PC-3 (cell line): ENCODE measurements at places on chromosomes 4 and X. TPM values are rescaled to one million over a fixed set of nuclear protein-coding genes. Genes with fewer than 3 reads are reported as not detected.

DNA sequence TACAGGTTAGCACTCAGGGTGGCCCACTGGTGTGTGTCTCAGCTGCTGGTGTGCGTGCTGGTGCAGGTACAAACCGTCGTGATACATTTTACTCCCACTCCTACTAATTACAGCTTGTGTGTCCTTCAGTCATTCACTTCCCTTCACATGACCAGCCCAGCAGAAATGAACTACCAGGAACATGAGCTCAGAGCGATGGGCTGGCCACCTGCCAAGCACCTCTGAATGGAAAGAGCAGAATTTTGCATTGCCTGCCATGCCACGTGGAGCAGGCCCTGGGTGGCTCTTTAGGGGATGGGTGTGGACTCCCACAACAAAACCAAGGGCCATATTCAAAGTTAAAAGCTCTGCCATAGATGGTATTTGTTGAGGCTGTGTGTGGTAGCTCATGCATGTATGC lies 58.9 kb upstream of the PGM2 start:
- no peak for DNase-seq

- DNase-seq, result no peak
Observed at GRCh38 chr4:17595471-17596005, 18.5 kb downstream of the LAP3 start.

DNA sequence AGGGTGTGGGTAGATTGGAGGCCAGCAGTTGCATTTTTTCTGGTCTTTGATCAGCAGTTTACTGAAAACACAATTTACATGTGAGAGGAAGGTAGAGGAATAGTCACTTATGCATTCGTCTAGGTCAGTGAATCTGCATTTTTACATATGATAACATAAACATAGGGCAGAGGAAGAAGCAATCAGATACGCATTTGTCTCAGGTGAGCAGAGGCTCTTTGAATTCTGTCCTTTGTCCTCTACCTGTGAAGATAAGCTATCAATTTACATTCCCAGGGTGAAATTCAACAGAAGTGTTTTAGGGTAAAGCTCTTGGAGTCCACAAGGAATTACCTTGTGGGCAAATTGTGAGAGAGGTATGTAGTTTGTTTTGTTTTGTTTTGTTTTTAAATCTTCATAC lies 306.5 kb downstream of the MAGEB5 start:
- no peak for DNase-seq

DNA sequence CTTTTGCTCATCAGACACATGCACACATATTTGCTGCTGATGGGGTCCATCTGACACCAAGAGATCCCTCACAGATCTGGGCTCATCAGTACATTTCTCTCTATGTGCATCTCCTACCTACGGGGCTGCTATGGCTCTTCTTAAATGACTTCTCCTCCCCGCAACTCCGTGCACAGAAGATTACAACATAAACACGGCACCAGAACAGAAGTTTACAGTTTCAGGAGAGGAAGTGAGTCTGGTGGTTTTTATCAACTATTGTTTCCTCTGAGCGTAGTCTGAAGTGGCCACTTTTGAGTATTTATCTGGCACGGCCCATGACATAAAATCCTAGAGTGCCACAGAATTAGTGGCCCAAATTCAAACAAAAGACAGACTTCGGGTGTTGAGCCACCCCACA lies 263.8 kb downstream of the PRDM5 start:
- DNase-seq, result no peak

DNA sequence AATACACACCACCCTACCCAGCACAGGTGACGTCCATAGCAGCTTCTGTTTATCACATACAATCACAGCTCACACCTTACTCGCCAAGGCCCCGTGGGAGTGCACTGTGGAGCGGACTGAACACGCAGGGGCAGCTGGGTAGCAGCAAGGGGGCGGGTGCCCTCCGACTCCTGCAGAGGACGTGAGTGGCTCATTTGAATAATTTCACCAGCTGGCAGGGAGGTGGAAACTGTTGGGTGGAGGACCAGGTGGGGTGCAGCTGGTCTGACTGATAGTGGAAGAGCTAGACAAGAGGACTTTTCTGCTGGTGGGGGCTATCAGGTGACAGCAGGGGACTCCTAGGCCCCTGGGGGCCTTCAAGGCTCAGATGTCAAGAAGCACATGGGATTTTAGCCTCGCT lies 16.3 kb downstream of the MAN2B2 start:
- DNase-seq, result no peak

DNA sequence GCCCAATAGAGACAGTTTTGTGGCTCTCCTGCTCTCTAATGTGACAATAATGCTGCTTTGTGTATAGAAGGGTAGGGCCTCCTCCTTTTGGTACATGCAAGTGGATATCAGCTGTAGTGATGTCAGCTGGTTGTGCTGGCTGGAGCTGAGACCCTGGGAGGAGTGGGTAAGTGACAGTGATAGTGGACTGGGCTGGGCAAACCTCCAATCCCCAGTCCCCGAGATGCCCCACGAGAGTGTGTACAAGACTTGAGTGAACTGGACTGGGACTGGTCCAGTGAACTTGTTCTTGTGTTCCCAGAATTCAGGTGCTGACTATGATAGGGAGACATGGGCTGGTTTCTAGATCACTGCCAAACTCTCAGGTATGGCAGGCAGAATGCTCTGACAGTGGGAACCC lies 583.6 kb upstream of the PCDH10 start:
- no peak for DNase-seq

GRCh38 chr4:78119698-78120097 lies 62.6 kb downstream of the FRAS1 start:
- no peak for DNase-seq

- no peak for DNase-seq
Observed at GRCh38 chr4:137648531-137648930, 116.2 kb upstream of the PCDH18 start.

DNA sequence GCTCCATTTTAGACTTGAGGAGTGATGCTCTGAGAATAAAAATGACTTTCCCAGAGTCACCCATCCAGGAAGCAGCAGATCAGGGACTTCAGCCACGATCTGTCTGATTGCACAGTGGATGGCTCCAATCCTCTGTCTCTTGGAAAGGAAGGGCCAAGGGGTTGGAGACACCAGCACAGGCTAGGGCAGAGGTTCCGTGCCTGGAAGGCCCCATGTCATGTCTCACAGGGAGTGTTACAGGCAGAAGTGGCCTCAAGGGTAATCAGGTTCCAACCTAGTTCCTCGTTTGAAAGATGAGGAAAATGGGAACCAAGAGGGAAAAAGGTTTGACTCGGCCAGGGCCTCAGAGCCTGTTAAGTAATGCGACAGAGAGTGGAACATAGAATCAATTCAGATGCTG lies 160.0 kb downstream of the EFNB1 start:
- no peak for DNase-seq

GRCh38 chrX:41881166-41881565 lies 42.2 kb downstream of the CASK start:
- no peak for DNase-seq

- no peak for DNase-seq
Observed at GRCh38 chr4:5810770-5811430, 82.0 kb downstream of the CRMP1 start.

DNA sequence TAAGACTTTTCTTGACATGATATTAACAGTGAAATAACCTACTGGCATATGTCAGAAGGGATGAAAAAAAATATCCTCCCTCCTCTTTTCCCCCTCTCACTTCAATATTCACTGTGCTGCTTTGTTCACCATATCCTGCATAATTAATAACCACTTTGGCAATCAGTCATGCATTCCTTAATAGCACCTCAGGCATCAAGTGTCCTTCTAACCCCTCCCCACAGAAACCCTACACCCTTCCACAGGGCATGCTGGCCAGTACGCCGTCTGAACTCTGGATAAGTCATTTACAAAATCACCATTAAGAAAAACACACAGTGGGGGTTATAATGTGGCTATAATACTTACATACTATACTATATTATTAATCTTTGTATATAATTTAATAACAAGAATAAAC lies 165.9 kb downstream of the PDGFC start:
- DNase-seq, result no peak

GRCh38 chr4:78379040-78379439 lies 172.5 kb upstream of the ANXA3 start:
- DNase-seq, result peak; percentile 5

- no peak for DNase-seq
Observed at GRCh38 chr4:112184438-112184837, 39.2 kb downstream of the FAM241A start.

DNA sequence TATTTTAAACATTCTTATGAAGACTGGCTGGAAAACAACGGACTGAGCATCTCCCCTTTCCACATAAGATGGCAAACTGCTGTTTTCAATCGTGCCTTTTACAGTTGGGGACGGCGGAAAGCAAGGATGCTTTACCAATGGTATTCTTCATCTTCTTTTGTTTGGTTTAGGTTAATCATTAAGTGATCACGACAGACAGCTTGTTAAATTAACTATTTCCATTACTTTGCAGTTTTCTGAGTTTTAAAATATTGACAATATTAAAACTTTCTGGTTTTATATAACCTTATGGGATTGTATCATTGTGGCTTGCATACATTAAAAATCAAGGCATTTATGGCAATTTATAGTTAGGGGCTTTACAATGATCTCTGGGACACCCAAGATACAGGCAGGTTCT lies 3.8 kb downstream of the MBTPS2 start:
- DNase-seq, result no peak

DNA sequence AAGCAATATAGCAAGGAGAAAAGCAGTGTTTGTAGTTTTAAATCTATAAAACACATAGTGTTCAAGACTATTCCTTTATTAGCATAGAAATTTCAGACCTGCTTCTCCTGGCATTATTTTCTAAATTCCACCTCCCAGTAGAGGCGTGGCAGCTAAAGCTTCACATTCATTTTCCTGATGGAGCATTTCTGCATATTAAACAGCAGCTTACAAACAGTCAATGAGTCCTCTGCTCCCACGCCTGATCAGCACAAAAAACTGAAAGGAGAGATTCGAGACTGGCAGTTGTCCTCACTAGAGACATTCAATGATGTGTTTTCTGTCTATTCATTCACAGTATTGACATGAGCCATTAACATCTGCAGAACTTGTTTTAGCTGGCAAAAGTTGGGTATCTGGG lies 61.4 kb downstream of the SHISA3 start:
- no peak for DNase-seq

- DNase-seq, result no peak
Observed at GRCh38 chrX:118660085-118660484, 67.3 kb upstream of the IL13RA1 start.

GRCh38 chr4:107472265-107472948 lies 247.6 kb downstream of the PAPSS1 start:
- no peak for DNase-seq

DNA sequence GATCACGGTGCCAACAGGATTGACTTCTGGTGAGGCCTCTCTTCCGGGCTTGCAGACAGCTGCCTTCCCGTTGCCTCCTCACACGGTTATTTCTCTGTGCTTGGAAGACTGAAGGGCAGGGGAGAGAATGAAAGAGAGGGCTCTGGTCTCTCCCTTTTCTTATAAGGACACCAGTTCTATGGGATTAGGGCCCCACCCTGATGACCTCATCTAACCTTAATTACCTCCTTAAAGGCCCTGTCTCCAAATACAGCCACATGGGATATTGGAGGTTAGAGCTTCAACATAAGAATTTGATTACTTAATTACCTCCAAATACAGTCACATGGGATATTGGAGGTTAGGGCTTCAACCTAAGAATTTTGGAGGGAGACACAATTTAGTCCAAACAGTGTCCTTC lies 46.5 kb downstream of the EVC start:
- no peak for DNase-seq

- no peak for DNase-seq
Observed at GRCh38 chr4:38360201-38360600, 303.8 kb upstream of the KLF3 start.

GRCh38 chr4:22129454-22130029 lies 181.0 kb upstream of the KCNIP4 start:
- DNase-seq, result peak; percentile 69

DNA sequence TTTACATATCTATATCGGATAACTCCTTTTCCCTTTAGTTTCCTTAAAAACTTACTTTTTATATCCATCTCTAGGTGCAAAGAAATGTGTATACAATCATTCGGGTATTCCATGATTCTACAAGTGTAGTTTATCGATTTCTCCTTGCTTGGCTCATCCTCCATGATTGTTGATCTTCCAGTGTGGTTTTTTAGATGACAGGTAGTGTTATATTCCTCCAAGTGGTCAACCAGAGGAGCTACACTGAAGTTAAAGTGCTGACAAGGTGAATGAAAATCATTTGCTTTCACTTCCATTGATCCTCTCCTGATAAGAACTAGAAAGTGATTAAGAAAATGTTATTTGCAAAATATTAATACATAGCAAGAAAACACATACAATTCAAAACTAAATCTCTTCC lies 38.5 kb downstream of the TMEM156 start:
- no peak for DNase-seq

- DNase-seq, result no peak
Observed at GRCh38 chrX:1442724-1443367, 9.9 kb downstream of the ASMTL start.

DNA sequence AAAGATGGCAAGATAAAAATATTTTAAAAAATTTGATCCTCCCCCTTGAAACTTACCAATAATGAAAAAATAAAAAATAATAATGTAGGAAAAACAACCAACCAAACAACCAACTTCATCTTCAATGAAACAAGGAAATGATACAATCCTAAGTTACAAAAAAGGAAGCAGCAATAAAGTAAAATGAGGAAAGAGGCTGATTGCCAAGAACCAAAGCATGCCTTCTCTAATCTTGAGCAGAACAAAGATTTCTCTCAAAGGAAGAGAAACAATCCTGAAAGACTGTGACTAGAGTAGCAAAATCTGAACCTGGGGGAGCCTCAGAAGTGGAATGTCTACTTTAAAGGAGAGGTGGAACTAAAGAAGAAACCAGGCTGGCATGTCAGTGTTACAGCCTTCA lies 10.9 kb upstream of the WDFY3 start:
- DNase-seq, result no peak

DNA sequence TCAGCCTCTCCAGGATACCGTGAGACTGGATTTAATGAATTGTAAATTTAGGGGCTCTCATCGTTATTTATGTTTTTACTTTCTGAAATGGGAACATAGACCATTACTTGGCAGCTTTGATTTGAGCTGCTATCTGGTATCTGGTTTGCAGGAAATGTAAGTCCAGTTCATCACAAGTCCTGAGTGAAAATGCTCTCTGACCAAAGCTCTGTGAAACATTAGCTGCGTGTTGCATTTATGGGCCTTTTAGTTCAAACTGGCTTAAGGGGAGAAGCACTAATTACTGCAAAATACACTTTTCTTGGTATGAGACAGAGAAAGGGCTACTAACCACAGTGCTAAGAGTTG lies 420 bp downstream of the CC2D2A start:
- no peak for DNase-seq

GRCh38 chr4:41061482-41062185 lies 152.7 kb downstream of the APBB2 start:
- no peak for DNase-seq

- no peak for DNase-seq
Observed at GRCh38 chr4:166989886-166990285, 244.4 kb downstream of the SPOCK3 start.

Gene ATP6AP2
- 74.1 and 77.6 TPM in 2 replicates for total RNA-seq

Gene STBD1
- 7.3 and 10.9 TPM in 2 replicates for total RNA-seq

Gene RS1
- total RNA-seq, result not detected in 2 replicates

Gene EMCN
- not detected in 2 replicates for total RNA-seq

Gene BGN
- total RNA-seq, result not detected in 2 replicates

Gene QRFPR
- not detected in 2 replicates for total RNA-seq

Gene DACH2
- total RNA-seq, result not detected in 2 replicates

Gene TDO2
- total RNA-seq, result not detected in 2 replicates

Gene DLG3
- total RNA-seq, result 26.4 and 32.7 TPM in 2 replicates

Gene CTAG1A
- total RNA-seq, result not detected in 2 replicates

Gene AADAT
- 2.7 and 4.3 TPM in 2 replicates for total RNA-seq

Gene IL2
- total RNA-seq, result not detected in 2 replicates

Gene CDS1
- total RNA-seq, result 10.4 and 11.2 TPM in 2 replicates

Gene PDE6B
- total RNA-seq, result not detected in 2 replicates

Gene USP51
- 0.22 TPM in 1 of 2 replicates, not detected in the other for total RNA-seq
